ENCODE measurements at places on chromosomes 12 and 14.

- peak; percentile 76 for DNase-seq
Measured at GRCh38 chr12:69688471-69689427, 10.4 kb downstream of the BEST3 start.

- DNase-seq, result peak; percentile 78
Measured at GRCh38 chr14:35365130-35366055, 39.2 kb downstream of the NFKBIA start.

- no peak for DNase-seq
Measured at GRCh38 chr12:121825041-121825523, 21.3 kb downstream of the SETD1B start.

DNA sequence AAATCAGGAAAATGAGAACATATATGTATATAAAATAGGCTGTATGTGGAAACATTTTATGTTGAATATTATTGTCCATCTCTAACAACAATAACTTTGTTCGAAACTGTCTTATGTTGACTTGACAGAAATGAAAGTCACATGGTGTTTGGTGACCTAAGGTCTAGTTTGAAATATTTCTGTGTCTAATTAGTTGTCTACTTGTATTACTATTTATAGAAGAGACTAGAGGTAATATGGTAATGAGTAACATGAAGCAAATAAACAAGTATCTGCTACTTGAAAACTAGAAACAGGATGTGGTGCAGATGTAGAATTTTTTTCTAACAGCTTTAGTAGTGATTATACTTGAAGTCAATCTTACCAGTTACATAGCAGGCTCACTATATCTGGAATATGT is 3.9 kb downstream of the GPHN start:
- DNase-seq, result no peak

DNA sequence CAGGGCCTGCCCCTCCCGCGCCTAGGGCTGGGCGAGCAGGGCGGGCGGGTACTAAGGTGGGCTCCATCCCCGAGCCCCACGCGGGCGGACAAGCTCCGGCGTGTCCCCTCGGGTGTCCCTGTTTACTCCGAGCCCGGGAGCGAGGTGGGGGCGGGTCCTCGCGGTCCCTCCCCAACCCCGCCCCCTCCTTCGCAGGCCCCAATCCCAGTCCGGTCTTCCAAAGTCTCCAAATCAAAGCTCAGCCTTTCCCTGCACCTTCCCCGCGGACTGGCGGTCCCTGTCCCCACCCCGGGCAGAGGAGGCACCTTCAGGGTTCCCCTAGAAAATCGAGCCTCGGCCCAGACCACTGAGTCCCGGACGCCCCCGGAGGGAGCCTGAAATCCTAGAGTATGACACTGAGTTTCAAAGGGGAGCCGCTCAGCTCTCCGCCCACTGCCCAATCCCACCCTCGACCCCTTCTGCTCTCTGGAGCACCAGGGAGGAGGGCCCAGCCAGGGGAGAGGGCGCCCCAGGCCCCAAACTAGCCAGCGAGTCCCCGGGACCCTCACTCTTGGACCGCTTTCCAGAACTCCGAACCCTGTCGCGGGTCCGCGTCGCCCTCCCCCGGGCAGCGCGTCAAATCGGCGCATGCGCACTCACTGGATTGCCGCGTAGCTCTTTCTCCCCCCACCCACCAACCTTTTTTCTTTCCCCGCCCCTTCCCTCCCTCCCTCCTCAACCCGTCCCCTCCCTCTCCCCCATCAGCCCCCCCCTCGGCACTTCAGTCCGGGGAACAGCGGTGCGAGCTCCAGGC is at the start of gene LRP1:
Gene LRP1 (plus strand): TSS at position 758 of the 793 bp plus-strand sequence. CDS start 482 bp downstream, outside the sequence.
- DNase-seq, result peak; percentile 80

DNA sequence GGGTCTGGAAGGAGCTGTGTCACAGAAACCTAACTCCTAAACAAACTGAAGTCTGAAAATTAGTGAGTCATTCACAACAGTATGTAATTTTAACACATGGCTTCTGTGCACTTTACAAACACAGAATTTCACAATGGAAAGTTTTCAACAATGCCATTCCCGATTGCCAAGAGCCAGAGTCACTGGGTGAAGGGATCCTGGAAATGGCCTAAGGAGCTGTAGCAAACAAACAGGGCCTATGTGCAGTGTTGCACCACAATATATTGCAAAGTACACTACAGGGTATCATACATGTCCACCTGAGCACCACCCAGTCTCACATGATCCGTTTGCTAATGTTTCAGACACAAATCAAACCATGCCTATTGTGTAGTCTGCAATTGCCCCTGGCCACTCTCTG is 184.7 kb upstream of the OTX2 start:
- no peak for DNase-seq

GRCh38 chr14:51821822-51822221 is 38.6 kb upstream of the GNG2 start:
- no peak for DNase-seq

- DNase-seq, result no peak
Measured at GRCh38 chr12:78952552-78952929, 88.0 kb downstream of the SYT1 start.

- DNase-seq, result no peak
Measured at GRCh38 chr12:45915405-45915804, 75.0 kb downstream of the SCAF11 start.

DNA sequence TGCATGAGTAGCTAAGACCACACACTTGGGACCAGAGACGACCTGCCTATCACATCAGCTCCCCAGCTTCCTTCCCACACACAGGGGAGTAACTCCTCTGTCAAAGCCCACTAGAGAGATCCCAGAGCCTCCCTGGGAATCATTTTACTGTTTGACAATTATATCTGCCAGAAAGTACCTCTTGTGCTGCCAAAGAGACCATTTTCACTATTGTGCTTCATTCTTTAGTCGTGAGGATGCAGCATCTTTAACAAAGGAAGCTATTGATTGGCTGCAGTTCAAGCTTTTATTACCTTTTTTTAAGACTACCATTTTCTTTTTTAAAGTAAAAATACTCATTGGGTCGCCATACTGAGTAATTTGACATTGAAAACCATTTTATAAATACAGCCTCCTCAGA is 194.5 kb upstream of the RGS6 start:
- no peak for DNase-seq

DNA sequence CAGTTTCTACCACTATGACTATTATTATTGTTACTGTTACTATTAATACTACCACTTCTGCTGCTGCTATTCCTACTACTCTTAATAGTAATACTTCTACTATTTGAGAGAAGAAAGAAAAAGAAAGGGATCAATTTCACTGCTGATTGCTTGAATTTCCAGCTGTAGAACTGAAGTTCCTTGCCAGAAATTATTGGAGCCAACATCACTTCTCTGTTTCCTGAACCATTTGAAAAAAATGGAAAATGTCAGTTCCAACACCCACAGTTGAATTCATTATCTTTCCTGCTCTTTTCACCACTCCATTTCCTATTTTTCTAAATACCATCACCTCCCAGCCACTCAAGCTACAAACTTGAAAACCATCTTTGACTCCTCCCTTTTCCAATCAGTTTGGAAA is 54.1 kb upstream of the PIK3C2G start:
- no peak for DNase-seq

DNA sequence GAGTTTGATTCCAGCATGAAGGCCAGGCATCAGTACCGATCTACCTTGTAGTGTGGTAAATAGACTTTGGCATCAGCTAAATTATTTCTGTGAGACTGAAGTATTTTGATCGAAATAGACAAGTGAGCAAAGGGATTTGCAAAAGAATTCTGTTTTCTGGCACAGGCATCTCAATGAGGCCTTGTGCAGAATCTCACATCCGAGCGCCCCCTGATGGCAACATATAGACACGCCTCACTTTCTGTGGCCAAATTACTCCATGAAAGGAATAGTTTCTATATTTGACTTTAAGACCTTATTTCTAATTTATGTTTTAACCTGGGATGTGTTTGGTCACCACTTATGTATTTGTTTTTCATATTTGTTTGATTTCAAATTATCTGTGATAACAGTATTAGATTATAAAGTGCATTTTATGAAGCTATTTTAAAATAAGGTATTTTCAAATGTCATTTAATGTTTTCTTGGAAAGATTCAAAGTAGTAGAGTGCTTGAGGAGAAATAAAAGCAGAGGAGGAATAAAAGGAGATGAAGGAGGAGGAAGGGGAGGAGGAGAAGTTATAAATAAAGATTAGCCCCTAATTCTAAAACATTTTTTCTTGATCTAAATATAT is 731.9 kb downstream of the NRXN3 start:
- peak; percentile 55 for DNase-seq

DNA sequence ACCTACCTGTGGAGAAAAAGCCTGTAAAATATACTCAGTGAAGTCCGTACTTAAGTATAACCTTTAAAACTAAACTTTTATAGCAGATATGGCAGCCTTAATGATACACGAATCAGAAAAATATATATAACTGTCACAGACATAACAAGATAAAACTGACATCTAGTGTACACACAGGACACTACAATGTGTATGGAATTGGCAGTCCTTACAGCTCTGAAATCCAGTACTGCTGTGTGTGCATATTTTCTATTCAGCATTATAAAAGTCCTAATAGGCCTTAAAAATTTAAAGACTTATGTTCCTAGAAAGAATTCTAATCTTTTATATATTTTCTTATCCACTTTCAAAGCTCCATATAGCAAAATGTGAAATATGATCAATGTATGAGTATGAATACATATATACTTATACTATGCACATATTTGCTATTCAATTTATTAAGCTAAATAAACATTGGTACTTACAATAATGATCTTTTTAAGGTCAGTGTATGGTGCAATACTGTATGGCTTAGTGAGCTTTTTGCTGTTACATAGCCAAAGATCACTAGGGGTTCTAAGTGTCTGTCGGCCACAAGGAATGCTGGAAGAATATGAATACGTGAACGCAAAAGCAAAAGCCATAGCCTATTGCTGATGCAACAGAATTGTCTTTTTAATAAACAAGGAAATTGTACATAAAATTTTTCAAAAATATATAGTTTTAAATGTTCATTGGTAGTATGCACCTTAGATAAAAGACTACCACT is 69.2 kb downstream of the C2CD5 start:
- DNase-seq, result no peak

- DNase-seq, result no peak
Measured at GRCh38 chr14:81256289-81256960, 35.7 kb upstream of the GTF2A1 start.

- DNase-seq, result no peak
Measured at GRCh38 chr14:97177016-97177415, 379.8 kb downstream of the VRK1 start.

- DNase-seq, result no peak
Measured at GRCh38 chr14:64444984-64445845, 20.1 kb upstream of the AKAP5 start.
